GM12892 (cell line): ENCODE measurements at places on chromosomes 6 and 20.

DNA sequence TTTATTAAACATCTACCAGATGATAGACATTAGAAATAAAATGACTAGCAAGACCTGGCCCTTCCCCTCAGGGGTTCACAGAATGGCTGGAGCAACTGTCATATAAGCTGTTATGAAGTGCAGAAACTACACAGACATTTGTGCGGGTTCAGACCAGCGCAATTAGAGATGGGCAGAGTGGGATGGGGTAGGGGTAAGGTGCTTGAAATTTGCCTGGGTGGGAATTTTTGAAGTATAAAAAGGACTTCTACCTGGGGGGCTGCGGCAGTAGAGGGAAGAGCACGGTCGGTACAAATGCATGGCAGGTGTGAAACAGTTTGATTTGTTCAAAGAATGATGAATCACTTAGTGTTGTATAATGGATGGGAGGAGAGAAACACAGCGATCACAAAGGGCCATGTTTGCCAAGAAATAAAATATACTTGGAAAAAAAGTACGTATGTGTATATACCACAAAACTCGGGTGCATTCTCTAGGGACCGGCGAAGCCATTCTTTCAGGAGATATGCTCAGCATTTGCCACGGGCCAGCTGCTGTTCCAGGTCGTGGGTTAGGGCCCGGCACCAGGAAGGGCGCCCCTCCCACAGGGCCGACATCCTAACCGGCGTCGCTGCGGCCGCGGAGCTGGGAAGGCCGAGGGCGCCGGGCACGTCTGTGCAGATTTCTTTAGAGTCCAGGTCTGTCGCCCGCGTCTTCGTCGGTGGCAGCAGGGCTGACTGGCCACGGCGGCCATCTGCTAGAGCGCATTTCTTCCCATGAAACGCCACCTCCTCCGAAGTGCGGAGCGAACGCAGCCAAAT lies 809 bp upstream of the NOL7 start:
- DNase-seq = no peak

- DNase-seq = peak; percentile 43
Observed at GRCh38 chr20:3889489-3890397, 556 bp downstream of the PANK2 start.

DNA sequence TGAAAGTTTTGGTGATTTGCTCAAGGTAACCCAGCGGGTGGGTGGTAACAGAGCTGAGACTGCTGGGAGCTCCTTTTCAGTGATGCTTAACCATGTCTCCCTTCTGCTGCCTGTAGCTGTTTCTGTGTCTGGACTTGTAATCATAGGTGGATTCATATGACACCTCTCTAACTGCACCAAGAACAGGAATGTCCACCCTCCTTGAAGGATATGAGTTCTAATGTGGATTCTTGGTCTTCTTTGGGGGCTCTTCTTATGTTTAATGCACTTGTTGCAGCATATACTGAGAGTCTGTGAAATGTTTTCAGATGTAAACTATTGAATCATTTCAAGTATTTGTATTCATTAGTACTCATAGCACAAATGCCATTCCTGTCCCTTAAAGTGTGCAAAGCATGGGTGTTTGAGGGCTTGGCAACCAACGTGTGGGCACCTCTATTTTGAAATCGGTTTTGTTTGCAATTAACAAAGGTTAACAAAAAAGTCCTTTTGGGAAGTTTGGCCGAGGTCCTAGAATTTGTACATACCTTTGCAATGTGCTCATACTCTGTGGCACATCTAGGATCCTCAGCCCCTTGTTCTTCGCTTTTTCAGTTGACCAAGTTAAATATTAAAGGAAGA lies 138.0 kb downstream of the SOX4 start:
- DNase-seq = no peak

DNA sequence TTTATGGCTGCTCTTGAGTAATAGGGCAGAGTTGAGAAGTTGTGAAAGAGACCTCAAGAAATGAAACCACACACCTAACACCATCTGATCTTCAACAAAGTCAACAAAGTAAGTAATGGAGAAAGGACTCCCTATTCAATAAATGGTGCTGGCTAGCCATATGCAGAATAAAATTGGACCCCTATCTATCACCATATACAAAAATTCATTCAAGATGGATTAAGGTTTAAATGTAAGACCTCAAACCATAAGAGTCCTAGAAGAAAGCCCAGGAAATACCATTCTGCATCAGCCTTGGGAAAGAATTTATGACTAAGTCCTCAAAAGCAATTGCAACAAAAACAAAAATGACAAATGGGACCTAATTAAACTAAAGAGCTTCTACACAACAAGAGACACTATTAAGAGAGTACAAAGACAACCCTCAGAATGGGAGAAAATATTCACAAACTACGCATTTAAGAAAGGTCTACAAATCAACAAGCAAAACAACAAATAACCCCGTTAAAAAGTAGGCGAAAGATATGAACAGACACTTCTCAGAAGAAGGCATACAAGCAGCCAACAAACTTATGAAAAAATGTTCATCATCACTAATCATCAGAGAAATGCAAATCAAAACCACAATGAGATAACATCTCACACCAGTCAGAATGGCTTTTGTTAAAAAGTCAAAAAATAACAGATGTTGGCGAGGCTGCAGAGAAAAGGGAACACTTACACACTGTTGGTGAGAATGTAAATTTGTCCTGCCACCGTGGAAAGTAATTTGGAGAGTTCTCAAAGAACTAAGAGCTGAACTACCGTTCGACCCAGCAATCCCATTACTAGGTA lies 4.0 kb downstream of the MAP3K5 start:
- DNase-seq = no peak

DNA sequence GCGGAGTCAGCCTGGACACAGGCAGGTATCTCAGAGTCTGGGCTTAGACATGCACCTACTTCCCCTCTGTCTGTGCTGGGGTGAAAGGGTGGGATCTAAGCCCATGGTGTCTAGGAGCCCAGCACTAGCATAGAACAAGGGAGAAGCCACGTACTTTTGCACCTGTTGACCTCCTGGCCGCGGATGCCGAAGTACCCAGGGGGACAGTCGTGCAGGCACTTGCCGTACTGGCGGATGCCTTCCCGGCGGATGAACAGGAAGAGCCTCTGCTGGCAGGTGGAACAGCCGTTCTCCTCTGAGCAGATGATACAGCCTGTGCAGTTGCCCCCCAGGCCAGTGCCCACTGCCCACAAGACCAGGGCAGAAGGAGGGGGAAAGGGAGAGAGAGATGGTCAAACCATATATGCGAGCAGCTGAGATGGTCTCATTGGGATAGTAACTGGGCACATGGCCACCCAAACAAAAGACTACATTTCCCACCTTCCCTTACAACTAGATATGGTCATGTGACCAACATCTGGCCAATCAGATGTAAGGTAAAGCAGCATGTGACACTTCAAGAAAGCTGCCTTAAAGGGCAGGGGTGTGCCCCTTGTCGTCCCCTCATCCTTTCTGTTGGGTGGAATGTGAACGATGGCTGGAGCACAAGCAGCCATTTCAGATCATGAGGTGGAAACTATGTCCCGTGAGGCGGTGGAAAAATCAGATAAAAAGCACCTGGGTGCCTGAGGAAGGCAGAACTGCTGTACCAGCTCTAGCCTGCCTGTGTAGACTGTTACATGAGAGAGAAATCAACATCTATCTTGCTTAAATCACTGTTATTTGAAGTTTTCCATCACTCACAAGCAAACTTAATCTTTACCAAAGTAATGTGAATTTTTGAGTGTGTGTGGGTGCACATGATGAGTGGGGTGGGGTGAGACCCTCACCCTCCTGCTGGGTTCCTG lies 34.0 kb downstream of the RSPO4 start:
- no peak for DNase-seq

DNA sequence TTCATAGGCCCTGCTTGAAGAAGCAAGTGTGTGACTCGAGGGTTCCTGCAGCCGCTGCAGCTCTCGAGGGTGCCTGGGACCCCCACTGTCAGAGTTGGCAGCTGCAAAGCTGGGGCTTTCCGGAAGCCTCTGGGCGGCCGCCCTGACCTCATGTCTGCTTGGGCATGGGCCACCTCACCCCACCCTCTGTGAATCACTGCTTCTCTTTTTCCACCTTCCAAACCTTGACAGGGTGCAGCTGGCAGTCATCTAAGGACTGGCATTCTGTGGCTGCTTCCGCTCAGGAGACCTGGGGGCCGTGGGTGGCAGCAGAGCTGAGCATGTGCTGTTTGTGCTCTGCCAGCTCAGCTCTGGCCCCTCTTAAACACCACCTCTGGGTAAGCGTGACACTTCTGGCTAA lies 32.0 kb downstream of the ERMARD start:
- DNase-seq = no peak

DNA sequence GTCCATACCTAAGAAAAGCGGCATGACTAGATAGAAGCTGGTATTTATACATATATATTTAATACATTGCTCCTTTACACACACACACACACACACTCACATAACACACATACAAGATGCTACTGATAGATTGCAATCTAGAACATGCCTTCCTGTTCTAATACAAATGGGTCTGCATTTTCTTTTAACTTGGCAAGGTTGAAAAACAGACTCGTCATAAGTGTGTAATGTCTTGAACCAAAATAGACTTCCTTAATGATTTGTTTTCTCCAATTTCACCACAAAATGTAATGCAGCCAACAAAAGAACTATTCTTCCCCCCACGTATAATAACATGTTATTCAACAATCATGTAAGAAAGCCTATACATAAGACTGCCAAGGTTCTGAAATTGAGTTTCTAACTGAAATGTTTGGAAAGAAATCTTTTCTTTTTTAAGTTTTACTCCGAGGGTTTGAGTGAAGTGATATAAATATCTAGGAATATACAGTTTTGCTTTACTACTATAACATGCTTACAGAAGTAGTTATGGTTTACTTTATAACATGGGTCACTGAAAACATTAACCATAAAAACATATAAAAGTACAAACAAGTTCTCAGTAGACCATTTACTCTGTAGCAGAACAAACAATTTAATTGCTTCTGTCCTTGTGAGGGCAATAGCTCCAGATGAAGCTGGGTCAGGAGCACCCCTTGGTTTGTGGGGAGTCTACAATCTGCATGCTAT lies 207.5 kb downstream of the FOXC1 start:
- no peak for DNase-seq

DNA sequence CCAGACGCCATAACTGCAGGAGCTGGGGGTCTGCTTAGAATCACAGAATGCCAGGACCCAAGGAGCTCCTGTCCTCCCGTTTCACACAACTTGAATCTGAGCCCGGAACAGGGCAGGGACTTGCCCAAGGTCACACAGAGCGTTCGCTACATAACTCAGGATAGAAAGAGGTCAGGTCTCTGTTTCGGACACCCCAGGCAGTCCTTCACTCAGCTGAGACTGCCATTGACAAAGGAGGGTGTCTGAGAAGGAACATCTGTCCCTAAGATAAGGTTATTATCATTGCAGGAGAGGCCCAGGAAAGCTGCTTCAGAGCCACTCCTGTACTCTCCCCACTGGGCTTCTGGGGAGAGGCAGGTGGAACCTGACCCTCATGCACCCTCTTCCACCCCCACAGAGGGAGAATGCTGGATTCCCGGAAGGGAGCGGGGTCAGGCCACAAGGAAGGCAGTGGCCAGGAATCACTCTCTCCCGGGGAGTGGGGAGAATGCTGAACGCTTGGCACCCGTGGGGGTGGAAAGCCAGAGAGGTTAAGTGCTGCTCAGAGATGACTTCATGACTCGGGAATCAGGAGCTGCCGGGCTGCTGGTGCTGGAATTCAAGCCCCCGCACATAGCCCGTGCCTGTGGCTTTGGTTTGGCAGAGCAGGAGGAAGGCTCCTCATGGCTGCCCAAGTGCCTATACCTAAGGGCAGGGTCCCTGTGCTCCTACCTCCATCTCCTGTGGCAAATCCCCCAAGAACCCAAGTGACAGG lies 10.7 kb downstream of the SDC4 start:
- no peak for DNase-seq

DNA sequence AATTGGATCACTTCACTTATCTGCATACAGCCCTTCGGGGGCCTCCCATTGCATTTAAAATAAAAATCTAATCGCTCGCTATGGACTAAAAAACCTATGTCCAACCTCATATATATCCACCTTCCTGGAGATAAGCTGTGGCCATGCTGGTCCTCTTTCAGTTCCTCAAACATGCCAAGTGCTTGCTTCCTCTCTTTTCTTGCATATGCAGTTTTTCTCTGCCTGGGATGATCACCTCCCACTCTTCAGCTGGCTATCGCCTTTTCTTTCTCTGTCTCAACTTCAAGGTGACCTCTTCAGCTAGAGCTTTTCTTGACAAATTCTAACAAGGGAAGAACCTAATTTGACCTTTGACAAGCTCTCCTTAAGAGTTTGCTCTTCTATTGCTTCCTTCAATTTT lies 5.6 kb upstream of the TFB1M start:
- no peak for DNase-seq

DNA sequence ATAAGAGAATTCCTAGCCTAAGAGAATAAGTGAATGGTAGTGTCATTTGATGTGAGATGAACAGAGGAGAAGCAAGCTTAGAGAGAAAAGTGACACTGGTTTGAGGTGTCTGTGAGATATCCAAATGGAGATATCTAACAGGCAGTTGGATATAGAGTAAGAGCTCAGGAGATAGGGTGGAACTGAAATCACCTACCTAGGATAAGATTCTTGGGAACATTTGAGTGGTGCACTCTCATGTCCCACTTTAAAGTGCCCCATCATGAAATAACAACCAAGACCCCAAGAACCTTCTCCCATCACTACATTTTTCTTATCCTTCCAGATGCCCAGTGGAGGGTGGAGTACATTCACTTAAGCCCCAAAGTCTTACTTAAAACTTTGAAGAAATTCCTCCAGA lies 109.0 kb upstream of the MAFB start:
- DNase-seq = no peak

- no peak for DNase-seq
Observed at GRCh38 chr20:22977047-22977785, 57.9 kb upstream of the SSTR4 start.

DNA sequence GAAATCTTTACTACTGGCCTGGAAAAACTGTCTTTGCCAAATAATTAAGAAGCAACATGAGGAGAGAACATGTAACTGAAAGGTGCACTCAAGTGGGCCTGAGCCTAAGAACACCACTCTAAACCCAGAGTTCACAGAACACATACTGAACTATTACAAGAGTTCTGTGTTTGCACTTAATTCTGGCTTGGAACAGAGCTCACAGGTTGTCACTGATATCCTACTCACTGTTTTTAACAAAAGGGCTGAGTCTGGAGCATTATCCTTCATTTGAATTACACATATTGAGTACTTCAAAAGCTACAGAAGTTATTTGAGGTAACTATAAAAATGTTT lies 164.7 kb downstream of the OGFRL1 start:
- DNase-seq = no peak

- no peak for DNase-seq
Observed at GRCh38 chr20:57806476-57806875, 96.7 kb upstream of the PMEPA1 start.

DNA sequence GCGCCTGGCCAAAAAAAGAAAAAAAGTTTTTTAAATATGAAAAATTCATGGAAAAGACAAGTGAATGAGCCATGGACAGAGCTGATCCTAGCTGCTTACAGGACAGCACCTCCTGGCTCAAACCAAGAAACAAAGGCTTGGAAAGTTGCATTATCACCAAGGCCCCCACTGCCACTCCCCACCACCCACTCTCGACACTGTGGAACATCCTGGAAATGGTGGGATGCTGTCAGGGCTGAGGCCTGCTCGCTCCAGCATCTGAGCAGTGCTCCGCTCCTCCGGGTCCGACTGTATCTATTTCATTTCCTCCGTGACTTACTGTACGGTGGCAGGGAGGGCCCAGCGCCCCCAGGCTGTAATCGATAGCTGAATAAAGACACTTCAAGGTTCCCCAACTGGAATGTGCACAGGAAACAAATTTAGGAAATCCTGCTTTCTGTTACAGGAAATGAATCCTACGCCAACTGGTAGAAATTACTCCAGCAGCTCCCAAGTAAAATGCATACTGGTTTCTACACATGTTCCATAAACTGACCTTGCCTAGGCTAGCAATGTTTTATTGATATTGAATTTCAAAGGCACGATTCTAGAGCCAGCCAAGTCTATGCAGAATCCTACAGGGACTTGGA lies 109.5 kb upstream of the NFATC2 start:
- no peak for DNase-seq
